ENCODE measurements at places on chromosomes 12 and 14. TPM values are rescaled to one million over a fixed set of nuclear protein-coding genes. Genes with fewer than 3 reads are reported as not detected.

DNA sequence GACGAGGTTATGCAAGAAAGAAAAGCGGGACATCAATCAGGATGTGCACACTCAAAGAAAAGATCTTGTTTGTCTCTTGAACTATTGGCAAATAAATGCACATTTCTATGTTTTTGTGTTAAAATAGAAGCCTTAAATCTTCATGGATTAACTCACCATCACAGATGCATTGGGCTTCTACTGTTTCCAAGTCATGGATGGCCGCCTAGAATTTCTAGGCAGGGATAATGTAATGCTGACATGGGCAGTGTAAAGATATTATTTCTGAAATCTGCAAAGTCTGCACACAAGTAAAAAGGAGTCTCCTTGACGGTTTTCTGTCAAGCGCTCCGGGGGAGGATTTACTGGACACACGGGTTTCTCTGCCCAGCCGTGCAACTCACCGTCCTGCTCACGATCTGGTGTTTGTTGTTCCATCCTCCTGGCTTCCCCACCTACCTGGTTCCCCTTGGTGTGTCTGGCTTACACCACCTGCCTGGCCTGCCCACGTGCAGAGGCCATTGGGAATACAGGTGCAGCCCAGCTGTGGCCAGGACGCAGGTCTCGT is 103.3 kb upstream of the FZD10 start:
- DNase-seq: no peak

GRCh38 chr12:46933947-46934346 is 108.2 kb upstream of the SLC38A4 start:
- DNase-seq: no peak

DNA sequence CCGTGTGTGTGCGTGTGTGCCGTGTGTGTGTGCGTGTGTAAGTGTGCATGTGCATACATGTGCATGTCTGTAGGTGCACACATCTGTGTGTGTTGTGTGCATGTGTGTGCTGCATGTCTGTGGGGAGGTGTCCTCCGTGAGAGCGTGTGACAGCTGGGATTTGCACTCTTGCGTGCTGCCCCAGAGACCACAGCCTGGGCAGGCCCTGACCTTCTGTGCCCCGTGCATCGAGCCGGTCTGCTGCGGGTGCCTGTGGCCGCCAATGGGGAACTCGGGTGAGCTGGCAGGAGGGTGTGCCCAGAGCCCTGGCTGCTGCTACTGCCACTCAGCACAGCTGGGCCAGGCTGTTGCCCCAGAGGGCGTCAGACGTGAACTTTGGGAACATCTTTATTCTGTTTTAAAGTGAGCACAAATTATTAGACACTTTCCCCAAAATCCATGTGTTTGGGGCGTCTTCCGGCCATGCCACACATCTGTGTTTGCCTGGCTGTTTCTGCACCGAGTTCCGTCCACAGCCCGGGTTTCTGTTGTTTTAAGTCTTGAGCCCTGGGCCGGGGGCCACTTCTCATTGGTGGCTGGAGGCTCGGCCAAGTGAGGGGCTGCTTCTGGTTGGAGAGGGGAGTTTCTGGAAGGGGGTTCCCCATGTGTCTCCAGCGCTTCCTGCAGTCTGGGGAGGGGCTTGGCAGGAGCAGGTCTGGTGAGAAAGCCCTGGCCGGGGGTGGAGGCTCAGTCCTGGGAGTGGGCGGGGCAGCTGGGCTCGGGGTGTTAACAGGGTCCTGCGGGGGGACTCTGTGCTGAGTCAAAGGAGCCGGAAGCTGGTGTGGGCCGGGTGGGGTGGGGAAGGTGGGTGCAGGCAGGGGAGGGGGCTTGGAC is 7.6 kb downstream of the CEP170B start:
- peak; percentile 60 for DNase-seq

FAM177A1 gene
- 72.7 TPM for total RNA-seq

GRCh38 chr12:53500142-53500775 is 824 bp upstream of the TARBP2 start:
- no peak for DNase-seq

LIN7A gene
- total RNA-seq: 41.9 TPM

DNA sequence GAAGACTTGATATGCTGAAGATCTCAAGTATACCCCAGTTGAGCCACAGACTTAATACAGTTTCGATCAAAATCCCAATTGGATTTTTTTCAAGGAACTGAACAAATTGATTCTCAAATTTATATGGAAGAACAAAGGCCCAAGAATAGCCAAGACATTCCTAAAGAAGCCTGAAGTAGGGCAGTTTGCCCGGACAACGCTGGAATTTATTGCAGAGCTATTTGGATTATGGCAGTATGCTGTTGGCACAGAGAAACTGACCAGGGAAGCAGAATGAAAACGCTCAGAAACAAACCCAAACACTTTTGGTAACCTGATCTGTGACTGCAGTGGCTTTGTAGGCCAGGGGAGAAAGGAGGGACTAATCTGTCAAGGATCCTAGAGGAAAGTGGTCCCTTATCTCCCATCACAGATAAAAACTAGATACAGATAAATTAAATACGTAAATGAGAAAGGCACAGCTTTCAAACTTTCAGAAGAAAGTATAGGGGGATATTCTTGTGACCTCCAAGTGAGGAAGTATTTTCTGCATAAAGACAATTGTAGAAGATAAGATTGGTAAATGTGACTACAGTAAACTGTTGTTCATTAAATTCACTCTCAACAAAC is 35.9 kb upstream of the GSC start:
- DNase-seq: no peak

CBLN3 gene
- 0.51 TPM for total RNA-seq

DNA sequence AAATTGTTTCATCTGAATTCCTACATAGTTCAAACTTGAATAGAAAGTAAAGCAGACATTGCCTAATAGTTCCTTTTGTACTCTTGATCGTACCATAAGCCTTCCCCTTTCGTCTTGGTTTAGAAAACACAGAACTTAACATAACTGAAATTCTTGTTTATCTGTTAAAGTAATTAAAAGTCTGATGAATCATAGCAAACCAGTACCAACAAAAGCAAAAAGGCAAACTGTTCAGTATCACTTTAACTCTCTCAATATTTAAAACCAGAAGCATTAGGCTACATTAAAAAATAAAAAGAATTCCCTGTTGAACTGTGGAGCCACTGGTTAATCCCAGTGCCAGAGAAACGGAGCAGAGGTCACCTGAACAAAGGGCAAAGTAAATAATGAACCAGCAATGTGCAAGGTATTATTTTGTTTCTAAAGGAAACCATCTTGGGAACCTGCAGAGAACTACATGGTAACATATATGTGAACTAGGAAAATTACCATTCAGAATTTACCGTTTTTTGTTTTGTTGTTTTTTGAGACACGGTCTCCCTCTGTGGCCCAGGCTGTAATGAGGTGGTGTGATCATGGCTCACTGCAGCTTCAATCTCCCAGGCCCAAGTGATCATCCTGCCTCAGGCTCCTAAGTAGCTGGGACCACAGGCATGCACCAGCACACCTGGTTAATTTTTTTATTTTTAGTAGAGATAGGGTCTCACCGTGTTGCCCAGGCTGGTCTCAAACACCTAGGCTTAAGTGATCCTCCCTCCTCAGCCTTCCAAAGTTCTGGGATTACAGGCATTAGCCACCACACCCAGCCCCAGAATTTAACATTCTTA is 17.1 kb upstream of the HIGD1C start:
- DNase-seq: no peak

- DNase-seq: no peak
Observed at GRCh38 chr14:104268725-104269436, 130.5 kb downstream of the KIF26A start.

- DNase-seq: no peak
Observed at GRCh38 chr14:103859416-103860202, 12.2 kb upstream of the PPP1R13B start.

- DNase-seq: no peak
Observed at GRCh38 chr12:96743606-96744005, 163.5 kb upstream of the NEDD1 start.

HPD gene
- not detected for total RNA-seq

DNA sequence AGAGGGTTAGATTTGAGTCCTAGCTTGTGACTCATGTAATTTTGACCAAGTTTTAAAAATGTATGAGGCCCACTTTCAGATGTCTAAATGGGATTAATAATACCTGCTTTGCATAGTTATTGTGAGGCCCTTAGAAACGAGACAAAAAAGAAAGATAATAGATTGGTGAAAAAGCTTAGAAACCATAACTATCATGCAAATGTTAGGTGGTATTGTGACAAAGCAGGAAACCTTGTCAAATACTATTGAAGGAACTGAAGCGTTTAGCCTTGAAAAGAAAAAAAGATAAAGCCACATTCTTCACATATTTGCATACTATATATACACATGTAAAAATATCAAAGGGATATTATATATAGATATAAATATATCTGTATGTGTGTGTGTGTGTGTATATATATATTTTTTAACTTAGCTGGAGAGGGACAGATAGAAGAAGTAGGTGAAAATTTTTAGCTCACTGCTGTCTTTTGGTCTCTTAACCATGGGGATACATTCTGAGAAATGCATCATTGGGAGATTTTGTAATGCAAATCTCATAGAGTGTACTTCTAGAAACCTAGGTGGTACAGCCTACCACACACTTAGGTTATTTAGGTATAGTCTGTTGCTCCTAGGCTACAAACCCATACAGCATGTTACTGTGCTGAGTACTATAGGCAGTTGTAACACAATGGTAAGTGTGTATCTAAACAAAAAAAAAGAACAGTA is 270.3 kb downstream of the CCDC91 start:
- no peak for DNase-seq

MEG3 gene
- 0.22 TPM for total RNA-seq
